ENCODE measurements at places on chromosomes 16 and 17. TPM values are rescaled to one million over a fixed set of nuclear protein-coding genes. Genes with fewer than 3 reads are reported as not detected.

Gene AIPL1
- not detected for total RNA-seq

Gene SLC6A4
- 0.11 TPM for total RNA-seq

Gene DLX3
- total RNA-seq: not detected

Gene HASPIN
- 2.5 TPM for total RNA-seq

Gene TIMM22
- total RNA-seq: 12.9 TPM

Gene LPCAT2
- total RNA-seq: 28.1 TPM

Gene CDRT15
- total RNA-seq: not detected

Gene ZDHHC1
- 6.2 TPM for total RNA-seq

Gene CDH5
- 0.50 TPM for total RNA-seq

Gene SGF29
- 10.0 TPM for total RNA-seq

Gene NUDT7
- total RNA-seq: 4.7 TPM

Gene ADAD2
- not detected for total RNA-seq

Gene KRT27
- total RNA-seq: not detected

Gene SLC16A6
- 10.6 TPM for total RNA-seq

Gene CCL8
- total RNA-seq: not detected

Gene PRCD
- 2.4 TPM for total RNA-seq

Gene NXPH3
- total RNA-seq: 0.37 TPM

Gene IST1
- 151 TPM for total RNA-seq

Gene CD19
- total RNA-seq: not detected

Gene CDR2L
- total RNA-seq: 14.8 TPM

Gene TMEM186
- 6.5 TPM for total RNA-seq

Gene PITPNM3
- total RNA-seq: 0.37 TPM

Gene RNF222
- total RNA-seq: not detected

Gene TXNL4B
- total RNA-seq: 13.2 TPM

Gene NEURL4
- total RNA-seq: 24.0 TPM

Gene ITGAD
- total RNA-seq: not detected

Gene MT1F
- total RNA-seq: 0.22 TPM

Gene CES4A
- total RNA-seq: 1.00 TPM

Gene PIPOX
- total RNA-seq: 1.1 TPM

Gene TPPP3
- 0.62 TPM for total RNA-seq

Gene SYNRG
- 14.9 TPM for total RNA-seq

Gene TMC7
- total RNA-seq: 0.50 TPM

Gene CES5A
- total RNA-seq: not detected

Gene FOXC2
- total RNA-seq: 1.2 TPM

Gene CCL3
- total RNA-seq: not detected

Gene MGAT5B
- 0.25 TPM for total RNA-seq

Gene TBX2
- total RNA-seq: 21.0 TPM

Gene GPRC5B
- total RNA-seq: 1.1 TPM

Gene DNAI2
- total RNA-seq: not detected

Gene DNAH2
- 0.37 TPM for total RNA-seq

Gene PCGF2
- 4.0 TPM for total RNA-seq

Gene CCDC47
- total RNA-seq: 88.6 TPM

Gene TGFB1I1
- 35.5 TPM for total RNA-seq

Gene OR1A2
- total RNA-seq: not detected
